CD4-positive, alpha-beta T cell treated with Interleukin-12 subunit alpha and Interleukin-12 subunit beta, for 1 hour (primary cell): ENCODE measurements at places on chromosomes 5 and 9.

GRCh38 chr9:95226921-95227320 is 90.6 kb downstream of the FANCC start:
- no peak for DNase-seq

DNA sequence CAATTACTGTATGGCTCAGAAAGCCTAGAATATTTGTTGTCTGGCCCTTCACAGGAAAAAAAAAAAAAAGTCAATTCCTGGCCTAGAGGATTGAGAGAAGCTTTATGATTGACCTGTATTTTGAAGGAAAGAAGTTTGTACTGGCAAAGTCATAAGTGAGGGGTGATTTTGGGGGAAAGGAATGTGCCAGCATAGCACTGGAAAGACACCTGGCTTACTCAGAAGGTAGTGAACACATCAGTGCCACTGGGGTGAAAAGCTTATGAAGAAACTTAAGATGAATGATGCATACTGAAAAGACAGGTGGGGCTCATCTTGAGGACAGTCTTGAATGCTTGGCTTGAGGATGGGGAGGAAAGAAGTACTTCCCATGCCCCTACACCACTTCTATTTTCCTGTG is 127.9 kb upstream of the RASA1 start:
- no peak for DNase-seq

GRCh38 chr9:117612317-117612716 is 91.9 kb upstream of the TLR4 start:
- no peak for DNase-seq

DNA sequence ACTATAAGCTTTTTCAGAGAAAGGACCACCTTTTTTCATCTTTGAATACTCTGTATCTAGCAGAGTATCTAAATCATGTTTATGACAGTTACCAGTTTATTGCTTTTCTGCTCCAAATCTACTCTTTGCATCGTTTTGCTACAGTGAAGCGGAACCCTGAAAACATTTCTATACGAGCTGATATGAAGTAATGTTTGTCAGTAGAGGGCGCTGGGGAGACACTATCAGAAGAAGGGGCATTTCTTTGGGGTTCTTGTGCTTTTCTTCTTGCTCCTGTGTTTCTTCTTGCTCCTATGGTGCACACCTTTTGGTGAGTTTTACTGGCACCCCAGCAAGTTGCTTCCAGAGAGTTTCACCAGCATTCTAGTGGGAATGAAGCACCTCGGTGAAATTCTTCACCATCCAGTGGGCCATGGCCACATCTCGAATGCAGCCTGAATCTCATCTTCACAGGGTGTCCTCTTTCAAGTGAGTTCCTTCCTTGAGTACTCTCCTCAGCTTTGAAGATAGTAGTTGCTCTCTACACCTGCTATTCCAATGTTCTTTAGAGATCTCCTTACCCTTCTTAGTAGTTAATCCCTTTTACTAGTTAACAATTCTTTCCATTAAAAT is 98.4 kb downstream of the FGF1 start:
- peak; percentile 23 for DNase-seq

GRCh38 chr9:98191671-98192502 is 550 bp downstream of the CORO2A start:
- DNase-seq = peak; percentile 45

GRCh38 chr5:149510136-149510535 is 41.1 kb downstream of the CSNK1A1 start:
- DNase-seq = no peak

GRCh38 chr5:35066260-35066795 is 18.6 kb upstream of the AGXT2 start:
- DNase-seq = no peak

- no peak for DNase-seq
These were observed 10.4 kb upstream of the ANXA1 start for GRCh38 chr9:73141282-73141681.

GRCh38 chr5:61289241-61289640 is 42.8 kb upstream of the ZSWIM6 start:
- DNase-seq = no peak

GRCh38 chr5:176178789-176179188 is 59.4 kb upstream of the SIMC1 start:
- no peak for DNase-seq

- no peak for DNase-seq
These were observed 72.2 kb downstream of the SHB start for GRCh38 chr9:37996819-37997217.
